Cerebellum (tissue), 4 donors: ENCODE measurements at places on chromosomes 1 and 21. TPM values are rescaled to one million over a fixed set of nuclear protein-coding genes. Genes with fewer than 3 reads are reported as not detected.

DNA sequence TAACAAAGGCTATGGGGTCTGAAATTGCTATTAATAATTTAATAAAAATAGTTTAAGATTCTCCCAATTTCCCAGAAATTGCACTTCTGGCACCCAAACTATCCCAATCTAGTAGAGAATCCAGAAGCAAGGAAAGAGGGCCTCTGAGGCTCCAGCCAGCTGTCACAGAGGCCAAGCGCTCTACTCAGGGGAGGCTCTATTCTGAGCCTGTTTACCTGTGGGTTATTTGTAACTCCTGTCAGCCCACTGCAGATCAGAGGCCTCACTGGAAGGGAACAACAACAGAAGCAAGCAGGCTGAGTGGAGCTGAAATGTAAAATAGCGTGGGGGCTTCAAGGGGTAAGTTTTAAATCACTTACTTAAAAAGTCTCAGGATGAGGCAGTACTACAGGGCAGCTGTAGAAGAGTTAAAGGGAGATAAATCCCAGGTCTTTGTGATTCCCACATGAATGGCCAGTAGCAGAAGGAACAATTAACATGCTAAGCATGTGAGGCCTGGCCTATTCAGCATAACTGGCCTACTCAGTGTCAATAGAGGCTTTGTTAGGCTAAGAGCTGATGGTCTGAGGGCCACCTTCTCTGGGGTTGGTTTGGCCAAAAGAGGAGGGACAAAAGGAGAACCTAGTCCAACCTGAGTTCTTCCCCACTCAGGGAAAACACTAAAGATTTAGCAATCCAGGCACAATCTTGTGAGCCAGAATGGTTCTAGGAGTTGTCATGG, 12.8 kb downstream of the ZNF687 start:
- DNase-seq = no peak

DNA sequence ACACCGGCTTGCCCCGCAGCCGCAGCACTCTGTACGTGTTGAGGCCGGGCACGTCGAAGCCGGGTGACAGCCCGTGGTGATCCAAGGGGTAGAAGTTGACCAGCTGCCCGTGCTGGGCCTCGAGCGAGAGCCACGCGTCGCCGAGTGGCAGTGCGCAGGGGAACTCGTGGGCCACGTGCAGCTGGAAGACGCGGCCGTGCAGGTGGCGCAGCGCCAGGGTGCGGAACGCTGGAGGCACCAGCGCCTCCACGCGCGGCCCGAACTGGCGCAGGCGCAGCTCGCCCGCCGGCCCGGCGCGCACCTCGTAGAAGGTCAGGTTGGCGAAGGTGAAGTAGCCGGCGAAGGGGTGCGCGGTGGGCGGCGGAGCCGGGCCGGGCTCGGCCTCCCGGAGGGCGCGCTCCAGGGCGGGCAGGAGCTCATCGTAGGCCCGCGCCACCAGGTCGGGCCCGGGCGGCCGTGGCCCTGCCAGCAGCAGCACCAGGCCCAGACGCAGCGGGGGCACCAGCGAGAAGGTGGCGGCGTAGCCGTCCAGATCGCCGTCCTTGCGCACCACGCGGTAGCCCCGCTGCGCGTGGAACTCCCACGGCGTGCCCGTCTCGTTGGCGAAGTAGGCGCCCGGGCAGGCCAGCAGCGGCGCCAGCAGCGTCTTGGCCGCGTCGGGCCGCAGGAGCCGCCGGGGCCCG, 19.5 kb downstream of the LACTBL1 start:
- no peak for DNase-seq

- DNase-seq = no peak
These were observed 31.6 kb downstream of the OSBPL9 start for GRCh38 chr1:51648180-51649109.

DNA sequence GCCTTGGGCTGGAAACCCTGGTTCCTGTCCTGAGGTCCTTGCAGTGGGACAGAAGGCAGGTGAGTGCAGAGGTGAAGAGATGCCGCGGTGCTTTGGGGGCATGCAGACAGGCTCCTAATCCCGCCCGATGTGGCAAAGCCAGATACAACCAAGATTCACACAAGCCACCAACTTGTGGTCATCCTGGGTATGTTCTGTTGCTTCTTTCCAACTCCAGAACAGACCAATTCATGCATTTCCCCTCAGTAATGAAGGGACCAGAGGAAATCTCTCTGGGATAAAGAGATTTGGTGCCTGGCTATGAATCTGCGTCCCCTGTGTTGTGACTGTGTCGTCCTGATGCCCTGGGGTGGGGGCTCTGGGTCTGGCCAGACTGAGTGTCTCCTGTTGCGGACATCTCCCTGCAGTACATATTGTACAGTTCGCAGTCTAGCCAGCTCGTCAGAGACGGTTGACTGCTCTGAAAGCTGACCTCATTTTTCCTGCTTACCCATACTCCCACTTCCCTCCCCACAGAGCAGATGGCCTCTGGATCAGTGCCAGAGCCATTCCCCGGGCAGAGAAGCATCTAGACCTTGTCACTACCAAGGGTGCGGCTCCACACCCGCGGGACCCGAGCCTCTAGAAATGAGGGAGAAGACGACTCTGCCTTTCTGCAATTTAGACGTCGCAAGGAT, 216.3 kb downstream of the KIF26B start:
- DNase-seq = peak; percentile 91

DNA sequence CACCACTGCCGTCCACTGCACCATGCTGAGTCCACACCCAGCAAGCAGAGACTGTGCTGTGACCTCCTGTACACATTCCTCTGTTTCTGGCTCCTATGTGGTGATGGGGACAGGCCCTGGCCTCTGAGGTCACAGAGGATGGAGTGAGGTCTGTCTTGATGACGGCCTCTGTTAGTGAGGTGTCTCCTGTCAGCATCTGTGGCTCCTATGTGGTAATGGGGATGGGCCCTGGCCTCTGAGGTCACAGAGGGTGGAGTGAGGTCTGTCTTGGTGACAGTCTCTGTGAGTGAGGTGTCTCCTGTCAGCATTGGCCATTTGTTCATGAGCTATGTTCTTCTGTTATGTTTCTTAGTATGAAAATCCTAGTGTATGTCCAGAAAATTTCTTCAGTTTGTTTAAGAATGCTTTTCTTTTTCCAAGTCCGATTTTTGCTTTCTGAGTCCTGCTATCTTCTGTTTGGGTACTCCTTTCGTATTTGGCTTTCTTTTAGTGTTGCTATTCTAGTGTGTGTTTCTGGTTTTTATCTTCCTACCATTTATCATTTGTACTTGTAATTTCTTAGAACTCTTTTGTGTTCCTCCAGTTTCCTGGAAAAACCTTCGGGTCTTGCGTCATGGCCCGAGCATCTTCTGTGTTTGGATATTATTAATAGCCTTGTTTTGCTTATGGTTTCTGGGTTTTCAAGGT, 13.4 kb downstream of the SNAP47 start:
- no peak for DNase-seq

KMO gene
- total RNA-seq = not detected

HSD3B2 gene
- total RNA-seq = not detected

PADI4 gene
- 0.09 TPM for total RNA-seq
